ENCODE measurements at places on chromosomes 4 and X.
A peak's percentile ranks its signal among the peaks of the same experiment; 100 is the strongest.

- no peak for DNase-seq
Observed at GRCh38 chr4:88240297-88240714, 44.1 kb downstream of the PPM1K start.

DNA sequence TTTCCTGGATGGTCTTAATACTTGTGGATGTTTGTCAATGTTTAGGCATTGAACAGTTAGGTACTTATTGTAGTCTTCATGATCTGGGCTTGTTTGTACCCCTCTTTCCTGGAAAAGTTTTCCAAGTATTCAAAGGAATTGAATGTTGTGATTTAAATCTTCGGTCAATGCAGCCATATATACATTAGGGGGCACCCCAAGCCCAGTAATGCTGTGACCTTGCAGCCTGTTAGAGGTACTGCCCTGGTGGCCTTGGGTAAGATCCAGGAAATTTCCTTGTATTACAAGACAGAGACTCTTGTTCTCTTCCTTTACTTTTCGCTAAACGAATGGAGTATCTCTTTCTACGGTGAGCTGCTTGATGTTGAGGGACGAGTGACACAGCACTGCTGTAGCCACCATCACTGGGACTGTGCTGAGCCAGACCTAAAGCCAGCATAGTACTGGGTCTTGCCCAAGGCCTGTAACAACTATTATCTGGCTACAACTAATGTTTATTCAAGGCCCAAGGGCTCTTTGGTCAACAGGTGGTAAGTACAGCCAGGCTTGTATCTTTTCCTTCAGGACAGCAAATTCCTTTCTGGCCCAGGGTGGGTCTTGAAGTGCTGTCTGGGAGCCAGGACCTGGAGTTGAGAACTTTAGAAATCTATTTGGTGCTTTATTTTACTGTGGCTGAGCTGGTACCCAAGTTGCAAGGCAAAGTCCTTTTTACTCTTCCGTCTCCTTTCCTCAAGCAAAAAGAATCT is 118.3 kb upstream of the ATOH1 start:
- DNase-seq: no peak

- DNase-seq: no peak
Observed at GRCh38 chr4:36432586-36432985, 151.2 kb downstream of the DTHD1 start.

DNA sequence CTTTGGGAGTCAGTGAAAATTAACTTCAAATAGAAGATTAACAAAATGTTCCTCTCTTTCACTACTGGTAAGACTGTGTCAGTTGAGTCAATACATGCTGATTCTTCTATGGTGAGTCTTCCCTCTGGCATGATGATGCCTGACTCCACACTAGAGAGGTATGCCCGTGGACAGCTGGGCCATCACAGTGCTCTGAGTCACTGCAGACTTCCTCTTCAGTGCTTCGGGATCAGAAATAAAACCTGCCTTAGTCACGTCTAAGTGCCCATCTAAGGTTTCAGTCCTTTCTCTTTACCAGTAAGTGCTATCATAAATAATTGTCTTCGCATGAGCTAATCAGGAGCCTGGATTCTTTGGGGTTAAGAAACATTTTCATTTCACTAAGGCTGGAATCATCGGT is 1.6 kb upstream of the ASB5 start:
- peak; percentile 40 for DNase-seq

- no peak for DNase-seq
Observed at GRCh38 chr4:67103001-67103747, 442.1 kb downstream of the CENPC start.

GRCh38 chr4:168849997-168850396 is 160.1 kb downstream of the CBR4 start:
- no peak for DNase-seq

DNA sequence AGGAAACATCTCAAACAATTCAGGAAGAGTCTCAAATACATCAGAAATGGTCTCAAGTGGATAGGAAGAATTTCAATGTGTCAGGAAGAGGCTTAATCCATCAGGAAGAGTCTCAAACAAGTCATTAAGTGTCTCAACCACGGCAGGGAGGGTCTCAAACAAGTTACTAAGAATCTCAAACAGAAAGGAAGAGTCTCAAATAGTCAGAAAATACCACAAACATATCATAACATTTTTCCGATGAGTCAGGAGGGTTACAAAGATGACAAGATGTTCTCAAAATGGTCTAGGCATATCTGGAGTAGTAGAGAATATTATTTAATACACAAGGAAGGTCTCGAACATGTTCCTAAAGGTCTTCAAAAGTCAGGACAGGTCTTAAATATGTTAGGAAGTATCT is 109.3 kb upstream of the USP9X start:
- DNase-seq: no peak

- no peak for DNase-seq
Observed at GRCh38 chr4:179858221-179858620, 2385.0 kb upstream of the TENM3 start.

GRCh38 chrX:80282535-80282934 is 137.7 kb upstream of the TENT5D start:
- no peak for DNase-seq

- DNase-seq: peak; percentile 91
Observed at GRCh38 chr4:55545641-55546505, 836 bp downstream of the CLOCK start.

- no peak for DNase-seq
Observed at GRCh38 chr4:80918004-80918403, 112.5 kb upstream of the BMP3 start.

DNA sequence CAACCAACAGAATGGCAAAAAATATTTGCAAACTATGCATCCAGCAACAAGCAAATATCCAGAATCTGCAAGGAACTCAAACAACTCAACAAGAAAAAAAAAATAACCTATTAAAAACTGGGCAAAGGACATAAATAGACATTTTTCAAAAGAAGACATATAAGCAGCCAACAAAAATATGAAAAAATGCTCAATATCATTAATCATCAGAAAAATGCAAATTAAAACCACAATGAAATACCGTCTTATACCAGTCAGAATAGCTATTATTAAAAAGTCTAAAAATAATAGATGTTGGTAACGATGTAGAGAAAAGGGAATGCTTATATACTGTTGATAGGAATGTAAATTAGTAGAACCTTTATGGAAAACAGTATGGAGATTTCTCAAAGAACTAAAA is 53.4 kb downstream of the WDR19 start:
- DNase-seq: no peak

- DNase-seq: no peak
Observed at GRCh38 chr4:7112656-7113055, 44.8 kb upstream of the GRPEL1 start.

- no peak for DNase-seq
Observed at GRCh38 chr4:89894649-89895550, at the start of gene MMRN1. Gene MMRN1, plus strand, starts transcription at chr4:89894854. Its CDS starts 118 bp downstream, at chr4:89894972.

- no peak for DNase-seq
Observed at GRCh38 chrX:16435399-16435986, 214.5 kb upstream of the S100G start.

DNA sequence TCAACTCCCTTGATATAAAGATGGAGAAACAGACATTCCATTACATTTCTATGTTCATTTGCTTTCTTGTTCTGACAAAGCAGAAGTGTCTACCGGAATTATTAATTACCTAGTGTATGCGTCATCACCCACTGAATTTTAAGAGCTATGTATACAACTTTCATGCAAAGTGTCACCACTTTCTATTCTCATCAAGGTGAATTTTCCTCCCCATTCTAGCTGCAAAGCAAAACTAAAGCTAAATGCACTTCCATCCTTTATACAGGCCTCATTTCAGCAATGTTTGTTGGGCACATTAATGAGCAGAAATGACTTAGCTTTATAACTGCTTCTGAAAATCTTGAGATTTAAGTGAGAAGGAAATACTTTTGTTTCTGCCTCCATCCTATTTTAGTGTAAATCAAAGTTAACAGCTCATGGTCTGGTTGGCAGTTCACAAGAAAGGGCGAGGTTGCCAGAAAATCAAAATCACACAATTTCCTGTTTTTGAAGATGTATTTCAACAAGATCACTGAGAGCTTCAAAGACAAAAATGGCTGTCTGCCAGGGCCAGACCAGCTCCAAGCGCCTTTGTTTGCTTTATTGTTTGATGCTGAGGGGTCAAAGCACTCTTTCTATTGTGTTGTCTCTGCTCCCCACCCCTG is 7.2 kb upstream of the FAM9C start:
- DNase-seq: no peak

DNA sequence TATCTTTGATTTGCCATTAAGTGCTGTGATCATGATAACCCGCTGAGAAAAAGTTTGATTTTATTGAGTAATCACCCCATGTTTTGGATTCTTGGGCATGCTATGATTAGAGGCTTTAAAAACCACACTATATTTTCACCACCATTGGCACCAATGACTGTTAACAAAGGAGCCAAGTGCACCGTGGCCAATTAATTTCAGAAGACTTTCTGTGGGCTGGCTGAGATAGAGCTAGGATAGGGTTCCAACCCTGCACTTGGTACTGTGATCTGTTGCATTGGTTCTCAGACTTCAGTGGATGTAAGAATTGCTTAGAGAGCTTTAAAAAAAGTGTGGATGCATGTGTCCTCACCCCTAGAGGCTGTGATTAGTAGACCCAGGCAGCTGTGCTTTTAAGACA is 32.4 kb downstream of the OCRL start:
- no peak for DNase-seq
